ENCODE measurements at places on chromosomes 7 and 10.

- no peak for DNase-seq
Measured at GRCh38 chr7:139494835-139495579, 11.5 kb upstream of the KLRG2 start.

- no peak for DNase-seq
Measured at GRCh38 chr10:10845185-10845584, 172.5 kb upstream of the CELF2 start.

GRCh38 chr7:108711611-108712010 is 141.9 kb downstream of the DNAJB9 start:
- DNase-seq: no peak

DNA sequence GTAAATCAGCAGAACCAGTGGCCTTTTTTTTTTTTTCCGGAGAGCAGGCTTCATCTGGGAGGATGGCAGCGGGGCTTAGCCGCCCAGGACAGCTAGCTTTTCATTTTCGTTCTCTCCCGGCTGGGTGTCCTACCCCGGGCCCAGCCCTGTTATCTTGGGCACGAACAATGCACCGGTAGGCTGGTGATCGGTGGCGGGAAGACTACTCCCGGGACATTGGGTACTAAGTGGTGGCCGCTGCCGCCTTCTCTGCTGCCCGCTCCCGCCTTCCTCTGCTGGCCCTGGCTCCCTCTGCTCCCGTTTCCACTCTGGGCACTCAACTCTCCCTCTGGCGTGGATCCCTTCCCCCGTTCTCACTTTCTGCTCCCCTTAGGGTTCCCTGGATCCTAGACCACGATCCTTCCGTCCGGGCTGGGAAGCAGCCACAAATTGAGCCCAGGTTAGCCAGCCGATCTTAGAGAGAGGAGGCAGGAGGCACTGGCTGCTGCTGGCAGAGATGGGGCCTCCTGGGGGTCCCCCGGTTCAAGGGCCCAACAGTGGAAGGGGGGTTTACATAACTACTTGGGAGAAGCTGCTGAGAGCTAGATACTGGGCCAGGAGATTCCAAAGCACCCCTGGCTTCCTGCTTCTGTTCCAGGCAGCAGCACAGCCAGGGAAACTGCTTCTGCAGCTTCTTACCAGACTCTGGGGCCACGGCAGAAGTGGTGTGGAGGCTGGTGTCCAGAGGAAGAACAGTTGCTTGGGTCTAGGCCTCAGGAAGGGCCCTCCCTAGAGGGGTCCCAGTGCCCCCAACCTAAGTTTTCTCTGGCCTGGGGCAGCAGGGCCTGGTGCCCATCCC is 1.8 kb downstream of the TLX1 start:
- no peak for DNase-seq

DNA sequence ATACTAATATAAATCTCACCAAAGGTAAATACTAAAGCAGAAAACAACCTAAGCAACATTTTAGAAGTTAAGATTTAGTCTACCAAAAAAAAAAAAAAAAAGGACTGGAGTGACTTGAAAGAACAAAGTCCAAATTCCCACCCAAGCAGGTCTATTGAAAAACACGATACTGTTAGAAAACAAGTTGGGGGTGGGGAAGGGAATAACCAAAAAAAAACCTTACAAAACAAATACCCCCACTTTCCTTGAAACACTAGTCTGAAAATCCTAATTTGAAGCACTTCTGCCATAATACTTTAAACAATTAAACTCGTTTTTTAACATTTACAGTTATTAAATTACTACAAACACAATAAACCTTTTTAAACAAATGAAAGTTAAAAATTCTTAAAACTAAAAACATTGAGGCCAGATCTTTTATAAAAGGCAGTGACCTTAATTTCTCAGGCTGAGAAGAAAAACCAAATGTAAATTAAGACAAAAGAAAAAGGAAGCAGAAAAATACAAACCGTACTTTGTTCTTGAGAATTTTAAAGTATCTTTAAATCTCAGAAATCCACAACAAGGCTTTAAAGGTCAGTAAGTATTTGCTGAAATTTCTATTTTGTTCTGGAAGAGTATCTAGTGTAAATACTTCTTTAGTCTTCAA is 135.1 kb downstream of the NRBF2 start:
- DNase-seq: peak; percentile 58

DNA sequence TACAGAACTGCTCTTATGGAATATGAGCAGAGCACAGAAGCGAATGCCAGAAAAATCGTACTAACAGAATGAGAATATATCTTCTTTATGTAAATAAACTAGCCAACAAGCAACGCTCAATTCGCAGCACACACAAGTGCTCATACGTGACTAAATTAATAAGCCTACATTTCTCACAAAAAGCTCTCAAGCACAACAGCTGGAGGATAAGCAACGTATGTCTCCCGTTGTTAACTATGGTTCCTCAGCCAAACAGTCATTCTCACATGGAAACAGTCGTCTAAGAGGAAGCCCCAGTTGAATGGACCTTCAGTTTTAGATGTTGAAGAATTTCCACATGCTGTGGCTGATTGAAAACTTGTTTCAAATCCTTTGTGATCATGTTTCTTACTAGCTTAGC is 110.4 kb downstream of the PKD1L1 start:
- DNase-seq: no peak

- DNase-seq: peak; percentile 40
Measured at GRCh38 chr7:21999896-22000295, 54.2 kb upstream of the CDCA7L start.

All from GM23248 (cell line).